Iris pigment epithelial cell (primary cell): ENCODE measurements at places on chromosomes 3 and 15.

DNA sequence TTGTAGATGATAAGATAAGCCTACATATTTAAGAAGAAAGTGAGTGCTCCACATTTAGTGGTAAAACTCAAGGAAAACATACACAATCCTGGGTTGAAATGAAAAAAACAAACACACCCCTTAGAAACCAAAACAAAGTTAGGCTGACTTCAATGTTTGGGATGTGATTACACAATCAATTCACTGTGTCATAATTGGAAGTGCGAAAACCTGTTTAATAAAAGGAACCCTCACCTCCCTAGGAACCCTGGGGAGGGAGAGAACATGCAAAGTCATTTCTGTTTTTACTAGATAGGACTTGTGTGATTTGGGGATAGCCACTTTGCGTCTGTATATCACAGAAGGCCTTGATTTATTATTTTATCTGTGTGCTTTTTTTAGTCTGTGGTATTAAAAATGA, 275.0 kb downstream of the NFKBIZ start:
- peak; percentile 82 for DNase-seq

DNA sequence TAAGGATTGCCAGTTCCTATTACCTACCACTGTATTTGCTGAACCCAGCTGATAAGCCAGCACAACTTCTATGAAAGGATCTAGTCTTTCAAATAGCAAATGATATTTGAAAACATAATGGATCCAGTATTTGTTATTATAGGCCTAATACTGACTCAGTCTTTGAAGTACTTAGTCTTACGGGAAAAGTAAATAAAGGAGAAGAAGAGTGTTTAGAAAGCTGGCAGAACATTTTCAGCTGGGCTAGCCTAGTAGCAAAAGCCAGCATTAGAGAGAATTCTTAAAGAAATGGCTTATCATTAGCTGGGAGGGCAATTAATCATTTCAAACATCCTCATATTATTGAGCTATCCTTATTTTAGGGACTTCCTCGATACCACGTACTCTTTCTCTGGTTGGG, 101.4 kb upstream of the GOLIM4 start:
- DNase-seq: no peak

GRCh38 chr15:82877825-82878224, 68.4 kb downstream of the WHAMM start:
- DNase-seq: no peak

GRCh38 chr3:120196812-120197211, 88.2 kb downstream of the GPR156 start:
- no peak for DNase-seq

DNA sequence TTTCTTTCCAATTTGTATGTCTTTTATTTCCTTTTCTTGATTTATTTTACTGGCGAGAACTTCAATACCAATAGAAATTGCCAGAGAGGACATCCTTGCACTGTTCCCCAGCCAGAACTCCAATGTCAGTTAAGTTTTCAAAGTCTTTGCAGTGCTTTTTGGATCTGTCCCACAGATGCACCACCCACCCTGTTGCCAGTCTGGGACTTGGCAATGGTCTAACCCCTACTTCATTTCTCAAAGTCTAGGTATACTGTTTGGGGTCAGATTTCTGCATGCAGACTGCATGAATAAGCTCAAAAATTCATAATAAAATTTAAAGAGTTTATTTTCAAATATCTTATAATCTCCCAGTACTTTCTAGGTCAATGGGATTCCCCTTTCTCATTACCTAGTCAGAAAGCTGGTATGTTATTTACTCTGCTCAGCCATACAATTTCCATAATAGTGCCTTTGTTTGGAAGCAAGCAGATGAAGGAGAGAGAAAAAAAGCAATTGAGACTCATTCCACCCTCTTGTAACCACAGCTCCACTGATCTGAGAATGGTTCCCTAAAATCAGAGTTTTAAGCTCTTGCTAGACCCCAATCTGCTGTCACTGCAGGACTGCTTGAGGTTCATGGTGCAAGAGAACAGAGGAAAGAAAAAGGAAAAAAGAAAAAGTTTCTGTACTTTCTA, 125.9 kb upstream of the PLXND1 start:
- peak; percentile 17 for DNase-seq

DNA sequence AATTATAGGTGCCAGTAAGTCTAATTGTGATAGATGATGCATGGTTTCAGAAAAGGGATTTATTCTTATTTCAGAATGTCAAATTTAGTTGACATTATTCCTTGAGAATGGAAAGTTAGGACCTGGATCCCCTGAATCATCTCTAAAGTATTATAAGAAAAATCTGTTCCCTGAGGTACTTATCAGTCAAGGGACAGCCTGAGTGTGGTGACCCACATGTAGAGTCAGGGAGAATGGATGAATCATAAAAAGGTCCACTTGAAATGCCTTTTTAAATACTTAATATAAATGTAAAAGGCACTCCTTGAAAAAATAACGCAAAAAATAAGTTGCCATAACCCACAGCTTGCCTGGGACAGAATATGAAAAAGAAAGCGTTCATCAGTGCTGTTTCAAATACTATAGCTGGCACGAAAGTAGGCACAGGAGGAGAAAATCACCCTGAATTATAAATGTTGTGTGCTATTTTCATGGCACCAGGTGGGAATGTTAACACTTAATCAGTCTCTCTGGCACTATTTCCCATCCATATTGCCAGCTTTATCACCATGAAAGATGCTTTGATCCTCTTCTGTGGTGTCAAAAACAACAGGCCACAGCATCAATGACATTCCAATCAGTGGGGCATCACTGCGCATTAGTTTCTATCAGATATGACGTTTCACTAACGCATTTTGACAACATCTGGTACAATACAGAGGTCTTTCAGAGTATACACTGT, 208.5 kb downstream of the EPHA3 start:
- no peak for DNase-seq

GRCh38 chr3:100590114-100590839, 19.1 kb upstream of the ADGRG7 start:
- DNase-seq: peak; percentile 69

DNA sequence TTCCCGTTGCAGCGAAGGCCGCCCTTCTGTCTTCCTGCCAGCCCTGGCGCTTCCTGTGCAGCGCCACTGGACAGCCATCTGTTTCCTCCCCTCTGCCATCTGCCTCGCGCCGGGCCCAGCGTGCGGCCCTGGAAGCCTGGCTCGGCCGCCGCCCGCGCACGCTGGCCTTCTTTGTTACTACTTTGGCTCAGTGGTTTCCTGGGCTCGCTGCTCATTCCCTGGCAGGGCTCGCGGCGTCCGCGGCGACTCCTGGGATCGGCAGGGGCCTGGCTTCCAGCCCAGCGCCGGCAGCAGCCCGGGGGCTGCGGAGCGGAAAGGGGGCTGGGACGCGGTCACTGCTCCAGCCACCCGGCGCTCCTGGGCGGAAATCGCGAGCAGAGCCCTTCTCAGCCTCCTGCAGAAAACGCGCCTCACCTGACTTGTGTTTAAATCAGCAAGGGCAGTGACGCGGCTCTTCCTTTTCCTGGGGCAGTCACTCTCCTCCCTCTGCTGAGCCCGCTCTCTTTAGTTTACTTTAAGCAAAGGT, 10.0 kb downstream of the CMTM7 start:
- DNase-seq: peak; percentile 64

DNA sequence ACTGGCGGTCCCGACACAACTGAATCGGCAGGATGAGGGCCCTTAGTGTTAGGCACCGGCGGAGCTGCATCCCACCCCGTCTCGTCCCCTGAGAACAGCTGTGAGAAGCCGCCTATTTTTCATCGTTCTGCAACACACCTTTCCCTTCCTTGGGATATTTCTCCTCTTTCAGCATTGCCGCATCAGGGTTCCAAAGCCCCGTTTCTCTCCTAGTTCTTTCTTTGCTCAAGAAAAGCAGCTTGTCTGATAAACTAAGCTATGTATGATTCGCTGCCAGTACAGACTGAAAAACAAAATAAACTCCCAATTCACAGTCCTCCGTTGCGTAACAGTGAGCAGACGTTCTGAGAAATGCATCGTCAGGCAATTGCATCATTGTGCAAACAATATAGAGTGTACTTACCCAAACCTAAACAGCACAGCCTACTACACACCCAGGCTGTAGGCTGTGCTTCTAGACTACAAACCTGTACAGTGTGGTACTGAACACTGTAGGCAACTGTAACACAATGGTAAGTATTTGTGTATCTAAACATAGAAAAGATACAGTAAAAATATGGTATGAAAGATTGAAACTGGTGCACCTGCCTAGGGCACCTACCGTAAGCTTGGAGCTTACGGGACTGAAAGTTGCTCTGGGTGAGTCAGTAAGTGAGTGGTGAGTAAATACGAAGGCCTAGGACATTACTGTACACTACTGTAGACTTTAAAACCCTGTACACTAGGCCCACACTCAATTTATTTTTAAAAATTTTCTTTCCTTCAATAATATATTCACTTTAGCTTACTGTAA, 8.9 kb upstream of the ADAMTS17 start:
- DNase-seq: peak; percentile 90
